ENCODE measurements at places on chromosomes 5 and 9. TPM values are rescaled to one million over a fixed set of nuclear protein-coding genes. Genes with fewer than 3 reads are reported as not detected.

The NOXA1 gene
- not detected for total RNA-seq

The GDA gene
- total RNA-seq = 4.4 TPM

The ALDOB gene
- total RNA-seq = not detected

The QRFP gene
- total RNA-seq = not detected

The PIP5K1B gene
- not detected for total RNA-seq

The SUSD3 gene
- not detected for total RNA-seq

The ASS1 gene
- total RNA-seq = 63.6 TPM

The FCN2 gene
- total RNA-seq = not detected

The TAF11L14 gene
- not detected for total RNA-seq

The G3BP1 gene
- total RNA-seq = 129 TPM

The PTGES gene
- 14.2 TPM for total RNA-seq

The PRLR gene
- 0.12 TPM for total RNA-seq

The C9orf153 gene
- not detected for total RNA-seq

The TGFBI gene
- 2,468 TPM for total RNA-seq

The PTGR1 gene
- total RNA-seq = 554 TPM

The IFNE gene
- not detected for total RNA-seq

The TEX48 gene
- total RNA-seq = not detected

The RIGI gene
- 5.9 TPM for total RNA-seq

The IFNK gene
- total RNA-seq = not detected

The LCN15 gene
- not detected for total RNA-seq

The CEP72 gene
- total RNA-seq = 4.8 TPM

The SNCB gene
- 0.48 TPM for total RNA-seq

The WWC1 gene
- 8.3 TPM for total RNA-seq

The LPAR1 gene
- 11.5 TPM for total RNA-seq

The CBY3 gene
- total RNA-seq = not detected

The TMOD1 gene
- total RNA-seq = 1.3 TPM

The AQP3 gene
- 15.9 TPM for total RNA-seq

The ETF1 gene
- 163 TPM for total RNA-seq

The PCDHB8 gene
- total RNA-seq = 12.7 TPM

The SMIM33 gene
- not detected for total RNA-seq

The ACTL7A gene
- not detected for total RNA-seq

The IQGAP2 gene
- total RNA-seq = 4.0 TPM

The SIT1 gene
- total RNA-seq = not detected

The C7 gene
- 4.0 TPM for total RNA-seq

The GFRA3 gene
- total RNA-seq = not detected

The GAPT gene
- not detected for total RNA-seq

The PMPCA gene
- 44.4 TPM for total RNA-seq

The CAMK2A gene
- 0.02 TPM for total RNA-seq

The SHROOM1 gene
- 9.0 TPM for total RNA-seq

Data from H4 (cell line).